NCI-H1105 (cell line): ENCODE measurements at places on chromosomes 4 and X.

DNA sequence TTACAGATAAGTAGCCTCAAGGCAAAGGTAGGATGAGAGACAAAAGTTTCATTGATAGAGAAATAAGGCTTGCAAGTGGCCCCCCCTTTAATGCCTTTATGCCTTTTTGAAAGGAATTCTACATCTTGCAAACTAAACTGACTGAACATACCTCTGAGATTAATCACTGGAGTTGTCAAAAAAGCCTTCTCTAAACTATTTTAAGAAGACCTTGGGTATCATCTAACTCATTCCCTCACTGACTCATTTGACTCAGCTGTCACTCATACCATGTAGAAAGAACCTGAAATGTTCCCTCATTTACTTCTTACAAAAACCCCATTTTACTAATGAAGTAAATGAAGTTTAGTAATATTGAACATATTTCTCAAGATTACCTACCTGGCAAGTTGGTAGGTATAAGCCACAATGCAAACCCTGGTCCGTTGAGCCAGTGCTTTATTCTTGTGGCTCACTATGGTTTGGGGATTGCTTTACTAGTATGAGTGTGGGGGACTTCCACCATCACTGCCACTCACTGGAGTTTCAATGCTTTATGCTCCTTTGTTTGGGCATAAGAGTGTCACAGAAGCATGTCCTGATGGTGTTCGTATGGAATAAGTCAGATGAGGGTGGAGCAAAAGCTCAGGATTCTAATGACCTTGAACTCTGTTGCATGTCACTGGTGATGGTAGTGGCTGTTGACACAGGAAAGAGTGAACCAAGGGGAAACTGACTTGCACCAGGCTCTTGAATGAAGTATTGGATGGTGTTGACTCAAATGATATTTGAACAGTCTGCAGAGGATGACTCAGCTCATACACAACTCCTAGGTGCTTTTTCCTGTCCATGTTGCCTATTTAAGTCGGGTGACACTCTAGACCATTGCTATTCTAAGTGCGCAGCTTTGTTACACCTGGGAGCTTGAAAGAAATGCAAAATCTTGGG is 305.5 kb upstream of the EMCN start:
- no peak for DNase-seq

DNA sequence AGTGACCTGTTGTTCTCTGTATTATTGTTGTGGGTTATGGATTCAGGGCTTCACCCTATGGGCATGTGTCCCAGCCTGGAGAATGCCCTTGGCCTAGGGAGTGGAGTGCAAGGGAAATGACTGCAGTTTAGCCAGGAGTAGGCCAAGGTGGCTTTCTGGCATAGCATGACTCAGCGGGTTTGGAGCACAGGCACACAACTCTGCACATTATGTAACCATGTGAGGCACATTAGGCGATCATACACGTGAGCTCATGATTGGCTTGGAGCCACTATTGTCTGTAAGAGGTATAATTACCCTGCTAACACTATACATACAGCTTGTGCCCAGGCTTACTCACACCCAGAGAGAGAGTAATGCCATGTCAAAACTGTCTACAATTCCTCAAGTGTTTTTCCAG is 35.1 kb upstream of the TACR3 start:
- DNase-seq, result peak; percentile 6

DNA sequence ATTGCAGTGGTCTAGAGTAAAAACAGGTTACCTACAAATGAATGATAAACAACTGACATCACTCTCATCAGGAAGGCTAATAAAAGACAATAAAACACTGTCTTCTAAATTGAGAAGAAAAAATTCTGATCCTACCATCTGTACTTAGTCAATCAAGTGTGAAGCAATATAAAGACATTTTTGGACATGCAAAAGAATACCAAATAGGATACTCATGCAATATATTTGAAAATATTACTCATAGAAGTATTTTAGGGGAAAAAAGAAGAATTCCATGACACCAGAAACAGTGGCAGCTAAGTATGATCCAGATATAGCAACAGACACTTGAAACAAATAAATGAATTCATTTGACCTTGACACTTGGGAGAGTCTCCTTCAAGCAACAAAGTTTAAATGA is 63.8 kb upstream of the FAM120C start:
- no peak for DNase-seq

GRCh38 chrX:129831091-129831885 is 12.4 kb downstream of the ZDHHC9 start:
- no peak for DNase-seq

GRCh38 chr4:123386609-123387008 is 10.0 kb upstream of the SPRY1 start:
- DNase-seq, result no peak

GRCh38 chr4:17128268-17128667 is 229.8 kb upstream of the LDB2 start:
- no peak for DNase-seq

- no peak for DNase-seq
Measured at GRCh38 chr4:8402181-8402597, 38.3 kb downstream of the ACOX3 start.

- DNase-seq, result peak; percentile 82
Measured at GRCh38 chr4:134544303-134544770, 342.7 kb upstream of the PABPC4L start.

DNA sequence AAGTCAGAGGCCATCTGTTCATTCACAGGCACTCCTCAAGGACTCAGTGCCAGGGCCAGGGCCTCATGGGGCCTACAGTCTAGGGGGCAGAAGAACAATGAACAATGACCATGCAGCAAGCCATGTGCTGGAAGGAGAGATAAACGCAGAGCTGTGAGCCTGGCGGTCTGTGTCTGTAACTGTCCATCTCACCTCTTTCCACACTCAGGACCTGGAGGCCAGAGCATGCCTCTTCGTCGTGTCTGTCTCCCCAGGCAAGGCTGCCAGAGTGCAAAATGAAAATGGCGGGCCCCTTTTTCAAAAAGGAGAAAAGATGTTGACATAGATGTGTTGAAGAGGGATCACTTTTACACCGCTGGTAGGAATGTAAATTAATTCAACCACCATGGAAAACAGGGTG is 78.5 kb downstream of the MSX1 start:
- no peak for DNase-seq
